Caki2 (cell line): ENCODE measurements at places on chromosomes 7 and 10.

DNA sequence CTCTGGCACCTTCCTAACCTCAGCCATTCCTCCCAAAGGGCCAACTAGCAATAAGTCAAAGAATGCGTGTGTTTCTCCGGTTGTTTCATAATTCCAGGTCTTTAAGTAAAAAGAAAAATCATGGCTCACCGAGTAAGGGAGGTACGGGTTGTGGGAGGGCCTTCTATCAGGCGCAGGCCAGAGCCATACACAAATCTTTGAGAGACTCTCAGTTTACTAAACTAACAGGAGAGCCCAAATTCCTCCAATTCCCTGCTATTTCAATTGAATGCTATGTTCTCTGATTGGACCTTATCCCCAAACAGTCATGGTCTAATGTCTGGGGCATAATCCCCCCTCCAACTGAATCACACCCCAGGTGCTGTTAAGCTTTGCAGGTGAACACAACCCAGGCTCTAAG lies 26.2 kb upstream of the SLF2 start:
- no peak for DNase-seq

DNA sequence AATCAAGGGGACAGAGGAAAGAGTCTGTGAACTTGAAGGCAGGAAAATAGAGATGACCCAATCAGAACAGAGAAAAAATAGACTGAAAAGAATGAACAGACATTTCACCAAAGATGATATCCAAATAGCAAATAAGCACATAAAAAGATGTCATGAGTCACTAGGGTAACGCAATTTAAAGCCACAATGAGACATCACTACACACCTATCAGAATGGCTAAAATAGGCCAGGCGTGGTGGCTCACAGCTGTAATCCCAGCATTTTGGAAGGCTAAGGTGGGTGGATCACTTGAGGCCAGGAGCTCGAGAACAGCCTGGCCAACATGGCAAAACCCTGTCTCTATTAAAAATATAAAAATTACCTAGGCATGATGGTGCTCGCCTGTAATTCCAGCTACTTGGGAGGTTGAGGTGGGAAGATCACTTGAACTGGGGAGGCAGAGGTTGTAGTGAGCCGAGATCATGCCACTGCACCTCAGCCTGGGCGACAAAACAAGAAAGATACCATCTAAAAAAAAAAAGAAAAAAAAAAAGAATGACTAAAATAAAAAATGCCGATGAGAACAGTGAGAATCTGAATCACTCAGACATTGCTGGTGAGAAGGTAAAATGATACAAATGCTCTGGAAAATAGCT lies 100.9 kb downstream of the LHPP start:
- DNase-seq, result no peak

- no peak for DNase-seq
These were observed 85.5 kb upstream of the PDE1C start for GRCh38 chr7:32155712-32156111.

DNA sequence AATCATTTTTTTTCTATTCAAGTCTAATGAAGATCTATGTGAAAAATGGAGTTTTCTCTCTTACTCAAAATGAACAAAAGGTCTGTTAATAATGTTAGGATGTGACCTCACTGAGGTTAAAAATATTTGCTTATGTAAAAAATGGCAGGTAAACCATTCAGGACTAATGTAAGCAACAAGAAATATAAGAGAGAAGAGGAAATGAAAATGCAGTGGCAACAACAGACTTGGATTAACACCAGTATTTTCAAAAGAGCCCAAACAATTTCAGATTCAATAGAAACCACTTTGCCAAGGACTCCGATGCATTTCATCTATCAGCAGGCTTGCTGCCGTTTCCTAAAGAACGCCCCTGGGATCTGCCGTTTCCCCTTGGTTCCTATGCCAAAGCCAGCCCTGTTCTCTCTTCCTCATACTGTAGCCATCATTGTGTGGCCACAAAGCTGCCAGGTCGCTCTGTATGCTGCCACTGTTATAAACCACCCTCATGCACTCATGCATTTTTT lies 66.4 kb downstream of the MTURN start:
- DNase-seq, result no peak

DNA sequence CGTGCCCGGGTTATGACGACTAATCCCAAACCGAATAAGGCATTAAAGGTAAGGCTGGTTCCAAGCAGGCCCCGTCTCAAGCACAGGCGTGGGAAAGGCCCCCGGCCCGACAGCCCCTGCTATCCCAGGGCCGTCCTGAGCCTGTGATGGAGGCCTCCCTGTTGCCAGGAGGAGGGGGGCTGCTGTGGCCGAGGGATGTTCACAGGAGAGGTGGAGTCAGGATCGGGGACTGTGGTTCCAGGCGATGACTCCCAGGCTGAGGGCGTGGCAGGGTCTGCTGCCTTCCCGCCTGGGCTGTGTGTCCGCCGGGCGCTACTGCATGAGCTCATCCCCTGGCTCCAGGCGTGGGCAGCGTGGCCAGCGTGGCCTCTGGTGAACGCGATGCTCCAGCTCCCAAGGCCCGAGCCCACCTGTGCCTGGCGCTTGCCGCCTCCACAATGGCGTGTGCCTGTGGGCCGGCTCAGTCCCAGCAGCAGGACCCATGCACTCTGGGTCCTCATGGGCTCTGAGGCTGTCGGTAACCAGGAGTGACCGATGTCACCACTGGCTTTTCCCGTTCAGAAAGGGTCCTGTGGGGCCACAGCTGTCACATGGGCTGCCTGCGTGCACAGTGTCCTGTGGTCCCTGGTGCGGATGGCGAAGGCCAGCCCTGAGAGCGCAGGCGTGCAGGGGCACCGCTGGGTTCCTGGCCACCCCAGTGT lies 8.8 kb downstream of the MAFK start:
- DNase-seq, result no peak

DNA sequence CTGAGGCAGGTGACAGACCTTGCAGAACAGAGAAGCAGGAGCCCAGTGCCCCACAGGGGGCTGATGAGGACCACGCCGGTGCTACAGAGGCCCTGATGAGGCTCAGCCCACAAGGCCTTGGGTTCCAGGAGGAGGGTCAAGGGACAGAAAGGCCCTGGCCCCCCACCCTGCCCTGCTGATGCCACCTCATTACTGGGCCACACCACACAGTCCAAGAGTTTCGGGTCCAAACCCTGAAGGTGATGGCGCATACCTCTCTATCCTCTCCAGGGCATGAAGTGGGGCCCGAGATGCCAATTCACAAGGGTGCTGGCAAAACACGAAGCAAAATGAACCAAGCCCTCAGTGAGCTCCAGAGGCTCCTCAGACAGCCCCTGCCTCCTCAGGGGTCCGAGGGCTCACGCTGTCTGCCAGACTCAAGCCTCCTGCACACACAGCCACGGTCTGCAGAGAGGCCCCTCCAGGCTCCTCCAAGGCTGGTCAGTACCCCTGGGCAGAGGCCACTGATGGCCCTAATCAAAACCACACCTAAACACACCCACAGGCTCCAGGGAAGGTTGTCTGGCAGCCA lies 32.3 kb downstream of the RASGEF1A start:
- no peak for DNase-seq

GRCh38 chr7:107622429-107622828 lies 38.2 kb upstream of the SLC26A4 start:
- peak; percentile 8 for DNase-seq

GRCh38 chr10:119970107-119970506 lies 77.6 kb downstream of the SEC23IP start:
- no peak for DNase-seq

GRCh38 chr7:47333959-47334358 lies 248.0 kb downstream of the TNS3 start:
- DNase-seq, result no peak

GRCh38 chr7:116213361-116214130 lies 3.2 kb downstream of the TES start:
- no peak for DNase-seq

- peak; percentile 51 for DNase-seq
These were observed 307.3 kb downstream of the CAMK1D start for GRCh38 chr10:12656518-12657142.

- DNase-seq, result peak; percentile 29
These were observed 191.2 kb upstream of the PRSS1 start for GRCh38 chr7:142557971-142558582.

GRCh38 chr7:139646566-139646965 lies 123.1 kb downstream of the CLEC2L start:
- no peak for DNase-seq

DNA sequence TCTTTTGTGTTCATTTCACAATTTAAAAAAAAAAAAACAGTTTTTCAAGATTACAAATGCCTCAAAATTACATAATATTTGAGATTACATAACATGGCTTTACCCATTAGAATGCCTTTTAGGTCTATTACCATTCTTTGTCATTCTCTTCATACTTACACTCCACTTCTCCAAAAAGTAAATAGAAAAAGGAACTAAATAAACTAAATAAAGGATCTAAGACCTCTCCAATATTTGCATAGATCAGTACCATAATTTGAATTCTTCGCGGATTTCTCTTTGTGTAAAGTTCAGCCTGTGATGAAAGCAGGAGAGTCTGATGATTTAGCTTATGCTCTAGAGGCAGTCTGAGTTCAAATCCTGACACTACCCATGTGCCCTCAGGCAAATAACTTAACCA lies 56.4 kb upstream of the C1GALT1 start:
- no peak for DNase-seq

GRCh38 chr7:159012353-159013069 lies 132.2 kb downstream of the VIPR2 start:
- DNase-seq, result no peak

- no peak for DNase-seq
These were observed 36.7 kb downstream of the EGFR start for GRCh38 chr7:55055479-55055878.

DNA sequence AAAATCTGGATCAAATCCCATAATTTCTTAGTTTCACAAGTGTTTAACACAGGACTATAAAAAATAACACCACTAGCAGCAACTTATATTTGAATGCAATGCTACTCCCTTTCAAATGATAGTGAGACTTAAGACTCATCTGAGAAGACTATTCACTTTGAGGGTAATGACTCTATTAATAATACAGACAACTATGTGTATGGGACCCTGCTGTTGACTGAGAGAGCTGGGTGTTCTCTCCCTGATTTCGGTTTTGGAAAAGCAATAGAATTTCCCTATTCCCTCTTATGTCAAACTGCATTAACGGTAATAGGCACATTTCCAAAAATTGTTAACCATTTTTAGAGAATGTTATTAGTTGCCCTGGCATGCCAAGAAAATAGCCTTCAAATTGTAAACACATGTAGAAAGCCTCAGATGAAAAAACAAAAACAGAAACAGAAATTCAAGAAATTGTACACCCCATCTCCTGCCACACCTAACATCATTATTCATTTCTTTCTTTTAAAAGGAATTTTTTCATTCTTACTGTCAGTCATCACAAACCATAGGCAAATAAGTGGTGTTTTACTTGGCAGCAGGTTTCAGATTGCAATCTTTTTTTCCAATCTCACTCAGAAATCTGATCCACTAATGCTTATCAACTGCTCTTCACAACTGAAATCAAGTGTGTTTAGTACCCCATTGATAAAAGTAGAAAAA lies 153.7 kb downstream of the TFPI2 start:
- no peak for DNase-seq

- no peak for DNase-seq
These were observed 149.0 kb downstream of the NRCAM start for GRCh38 chr7:108307194-108307593.

DNA sequence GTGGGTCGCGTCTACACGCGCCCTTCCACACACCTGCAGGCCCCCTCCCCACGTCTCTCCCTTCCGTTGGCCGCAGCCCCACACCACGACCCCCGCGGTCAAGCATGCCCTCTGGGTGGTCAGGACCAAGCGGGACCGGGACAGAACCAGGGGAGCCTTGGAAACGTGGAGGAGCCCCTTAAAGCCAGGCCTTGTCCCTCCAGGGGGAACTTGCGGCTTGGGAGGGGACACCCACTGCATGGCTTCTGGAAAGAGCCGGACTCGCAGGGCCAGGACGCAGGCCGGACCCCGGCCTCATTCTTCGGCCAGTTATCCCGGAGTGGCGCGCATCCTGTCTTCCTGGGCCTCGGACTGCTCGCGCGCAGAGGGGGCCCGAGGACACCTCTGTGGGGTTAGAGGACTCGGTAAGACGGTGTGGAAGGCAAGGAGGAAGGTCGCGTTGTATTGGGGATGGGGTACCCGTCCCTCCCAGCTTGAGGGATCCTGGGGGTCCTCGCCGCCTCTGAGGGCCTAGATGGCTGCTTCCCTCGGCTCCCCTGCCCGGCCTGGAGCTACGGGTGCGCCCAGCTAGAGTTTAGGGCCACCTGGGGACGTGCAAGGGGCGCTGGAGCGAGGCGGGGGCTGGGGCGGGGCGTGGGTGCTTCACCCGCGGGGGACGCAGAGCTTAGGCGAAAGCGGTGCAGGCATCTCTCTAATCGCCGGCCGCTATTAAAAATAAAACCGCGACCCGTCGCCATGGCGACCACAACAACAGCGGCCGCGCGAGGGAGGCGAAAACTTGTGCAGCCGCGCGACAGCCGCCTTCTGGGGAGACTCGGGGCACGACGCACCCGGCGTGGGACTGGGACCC lies 1.8 kb upstream of the PDGFA start:
- DNase-seq, result peak; percentile 73

- no peak for DNase-seq
These were observed 24.4 kb upstream of the PPIF start for GRCh38 chr10:79322616-79323543.
